ENCODE measurements at places on chromosomes 2 and 18.

GRCh38 chr18:75003764-75004690 is 204.9 kb downstream of the PTGR3 start:
- no peak for DNase-seq

DNA sequence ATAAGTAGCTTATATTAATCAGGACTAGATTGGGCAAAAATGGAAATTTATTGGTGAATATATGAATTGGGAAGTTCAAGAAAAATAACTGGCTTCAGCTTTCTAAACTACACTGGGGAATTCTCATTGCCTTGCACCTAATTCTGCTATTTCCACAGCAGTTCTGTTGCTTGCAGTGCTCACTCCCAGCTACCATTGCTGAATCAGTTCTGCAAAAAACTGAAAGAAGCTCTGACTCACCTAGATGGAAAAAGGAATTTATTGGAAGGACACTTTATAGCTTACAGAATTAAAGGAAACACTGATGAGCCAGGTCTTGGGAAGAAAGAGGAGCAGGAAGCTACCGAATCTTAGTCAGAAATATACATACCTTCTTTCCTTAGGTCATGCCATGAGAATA is 60.3 kb upstream of the ACVR1 start:
- DNase-seq = no peak

- DNase-seq = no peak
Observed at GRCh38 chr2:17557596-17557995, 17.1 kb downstream of the VSNL1 start.

DNA sequence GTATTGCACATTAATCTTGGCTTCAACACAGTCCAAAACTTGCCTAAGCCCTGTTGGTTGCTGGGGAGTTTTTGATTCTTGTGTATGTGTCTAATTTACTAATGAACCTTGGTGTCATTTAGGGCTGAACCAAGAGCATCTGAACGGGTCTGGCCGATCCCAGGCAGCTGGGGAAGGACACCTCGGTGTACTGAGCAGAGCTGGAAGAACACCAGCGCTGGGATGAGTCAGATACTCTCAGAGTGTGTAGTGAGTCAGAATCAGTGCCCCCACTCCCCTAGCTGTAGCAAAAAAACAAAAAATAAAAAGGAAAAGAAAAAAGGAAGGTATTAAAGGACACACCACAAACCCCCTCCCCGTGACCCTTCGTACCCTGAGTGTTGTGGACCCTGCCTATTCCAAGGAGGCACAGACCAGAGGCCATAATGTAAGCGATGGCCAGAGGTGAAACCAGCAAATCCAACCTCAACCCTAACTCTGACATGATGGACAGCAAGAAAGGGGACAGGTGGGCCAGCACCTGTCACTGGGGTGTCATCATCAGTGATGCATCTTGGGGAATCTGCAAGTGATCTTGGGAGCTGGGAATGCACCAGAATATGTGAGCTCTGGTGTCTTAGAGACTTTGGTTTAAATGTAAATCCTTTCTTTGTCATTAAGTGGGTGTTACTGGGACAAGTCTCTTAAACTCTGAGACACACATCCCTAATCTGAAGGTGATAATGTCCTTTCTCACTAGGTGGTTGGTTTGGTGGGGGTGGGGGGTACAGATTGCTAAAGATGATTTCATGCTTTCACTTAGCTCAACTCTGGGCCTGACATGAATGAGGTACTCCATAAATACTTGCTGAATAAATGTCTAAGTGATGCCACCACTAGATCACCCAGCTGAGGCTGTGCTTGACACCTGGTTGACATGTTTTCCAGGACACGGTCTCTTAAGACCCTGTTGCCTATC is 34.2 kb upstream of the NCOA1 start:
- no peak for DNase-seq

DNA sequence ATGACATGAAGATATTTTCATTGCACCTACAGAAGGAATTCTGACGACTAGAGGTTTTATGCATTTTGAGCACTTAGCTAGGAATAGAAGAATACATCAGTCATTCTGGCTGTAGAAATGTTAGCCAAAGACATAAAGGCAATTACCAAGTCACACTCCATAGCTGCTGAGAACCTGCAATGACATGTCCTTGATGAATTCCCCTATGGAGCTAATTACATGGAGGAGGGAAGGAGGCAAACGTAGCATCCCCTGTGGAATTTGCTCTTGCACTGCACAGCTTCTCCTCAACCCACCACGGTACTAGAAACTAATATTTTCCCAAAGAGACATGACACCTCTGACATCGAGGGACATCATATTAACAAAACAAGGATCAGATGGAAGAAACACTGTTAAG is 174.0 kb upstream of the SESTD1 start:
- no peak for DNase-seq

GRCh38 chr18:50560681-50561629 is 1.1 kb downstream of the MAPK4 start:
- DNase-seq = no peak

DNA sequence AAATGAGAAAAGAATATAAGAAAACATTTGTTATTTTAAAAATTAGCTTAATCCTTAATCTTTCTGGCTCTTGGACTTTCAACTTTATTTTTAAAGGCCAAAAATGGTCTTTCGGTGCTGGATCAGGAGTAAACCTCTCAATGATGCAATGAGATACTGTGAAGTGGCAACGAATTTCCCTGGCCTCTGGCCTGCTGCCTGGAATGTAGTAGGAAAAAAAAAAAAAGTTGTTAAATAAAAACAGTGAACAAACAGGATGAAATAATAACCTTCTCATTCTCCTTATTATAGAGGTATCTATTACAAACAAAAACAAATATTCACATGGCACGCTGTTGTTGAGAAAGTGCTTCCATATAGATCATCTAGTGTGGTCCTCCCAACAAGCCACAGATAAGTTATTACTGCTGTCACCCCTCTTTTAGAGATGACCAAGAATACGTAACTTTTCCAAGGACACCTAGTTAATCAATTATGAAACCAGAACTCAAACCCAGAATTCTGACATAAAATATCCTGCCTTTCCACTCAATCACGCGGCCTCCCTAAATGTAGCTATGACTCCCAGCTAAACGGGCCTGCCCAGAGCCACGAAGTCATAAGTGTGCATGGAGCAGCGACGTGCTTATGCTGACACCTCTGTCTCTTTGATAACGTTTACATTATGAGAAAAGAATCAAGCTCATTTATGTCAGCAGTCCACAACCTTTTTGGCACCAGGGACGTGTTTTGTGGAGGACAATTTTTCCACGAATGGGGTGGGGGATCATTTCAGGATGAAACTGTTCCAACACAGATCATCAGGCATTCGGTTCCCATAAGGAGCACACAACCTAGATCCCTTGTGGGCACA is 170.9 kb downstream of the BCL2 start:
- no peak for DNase-seq

DNA sequence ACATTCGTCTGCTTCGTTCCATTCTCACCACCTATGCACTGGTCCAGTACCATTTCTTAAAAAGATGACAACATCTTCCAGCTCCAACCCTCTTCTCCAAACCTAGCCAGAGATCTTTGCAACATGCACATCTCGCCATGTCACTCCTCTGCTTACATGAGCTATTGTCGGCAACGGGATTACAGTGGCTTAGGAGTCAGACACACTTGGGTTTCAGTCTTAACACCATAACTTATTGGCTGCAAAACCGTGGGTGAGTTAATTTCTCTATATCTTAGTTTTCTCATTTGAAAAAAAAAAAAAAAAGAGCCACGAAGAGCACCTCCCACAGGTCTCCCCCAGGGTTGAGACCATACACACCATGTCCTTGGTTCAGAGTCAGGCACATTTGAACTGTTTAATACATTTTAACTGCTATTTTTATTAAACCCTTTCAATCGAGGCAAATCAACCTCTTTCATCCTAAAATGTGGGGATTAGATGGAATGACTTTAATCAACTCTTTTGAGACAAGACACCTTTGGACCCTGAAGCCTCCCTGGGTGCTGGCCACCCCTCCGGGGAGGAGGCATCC is 889 bp downstream of the ANKRD29 start:
- DNase-seq = no peak

- no peak for DNase-seq
Observed at GRCh38 chr18:49677762-49678413, 116.0 kb downstream of the LIPG start.

DNA sequence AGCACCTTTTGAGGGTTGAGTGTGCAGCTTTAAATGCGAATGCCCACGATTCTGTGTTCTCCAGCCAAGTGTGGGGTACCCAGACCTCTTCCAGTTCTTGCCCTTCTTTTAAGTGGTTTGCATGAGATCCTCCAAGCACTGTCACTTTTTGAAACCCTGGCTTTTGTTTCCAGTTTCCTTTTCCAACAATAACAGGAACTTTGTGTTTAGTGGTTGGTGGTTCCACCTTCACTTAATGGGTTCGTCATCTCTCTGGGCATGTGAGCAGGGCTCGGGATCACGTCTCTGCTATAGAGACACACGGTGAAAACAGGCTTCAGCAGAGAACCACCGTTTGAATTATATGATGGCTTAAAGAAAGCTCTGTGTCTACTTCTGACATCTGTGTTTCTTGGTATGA is 197.6 kb downstream of the LDLRAD4 start:
- no peak for DNase-seq

- DNase-seq = peak; percentile 19
Observed at GRCh38 chr2:24083567-24084385, 858 bp downstream of the TP53I3 start.

GRCh38 chr2:20052861-20053281 is 1.4 kb upstream of the LAPTM4A start:
- DNase-seq = no peak

- no peak for DNase-seq
Observed at GRCh38 chr2:128562471-128563347, 244.0 kb upstream of the HS6ST1 start.

- DNase-seq = no peak
Observed at GRCh38 chr2:232013701-232014353, 52.3 kb downstream of the DIS3L2 start.

DNA sequence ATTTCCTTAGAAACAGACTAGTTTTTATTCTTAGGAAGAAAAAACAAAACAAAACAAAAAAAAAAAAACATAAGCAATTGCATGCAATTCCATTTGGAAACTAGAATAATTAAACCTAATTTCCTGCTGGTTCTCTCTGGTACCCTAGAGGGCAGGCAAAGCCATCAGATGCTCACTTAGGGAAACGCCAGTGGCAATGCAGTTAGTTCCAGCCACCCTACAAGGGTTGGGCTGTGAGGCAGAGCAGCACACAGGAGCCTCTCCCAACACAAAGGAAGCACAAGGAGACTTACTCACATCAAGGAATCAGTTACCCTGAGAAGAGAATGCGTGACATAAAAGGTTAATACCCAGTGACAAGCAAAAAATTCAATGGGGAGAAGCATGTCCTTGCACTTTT is 28.8 kb downstream of the CCDC93 start:
- DNase-seq = no peak

DNA sequence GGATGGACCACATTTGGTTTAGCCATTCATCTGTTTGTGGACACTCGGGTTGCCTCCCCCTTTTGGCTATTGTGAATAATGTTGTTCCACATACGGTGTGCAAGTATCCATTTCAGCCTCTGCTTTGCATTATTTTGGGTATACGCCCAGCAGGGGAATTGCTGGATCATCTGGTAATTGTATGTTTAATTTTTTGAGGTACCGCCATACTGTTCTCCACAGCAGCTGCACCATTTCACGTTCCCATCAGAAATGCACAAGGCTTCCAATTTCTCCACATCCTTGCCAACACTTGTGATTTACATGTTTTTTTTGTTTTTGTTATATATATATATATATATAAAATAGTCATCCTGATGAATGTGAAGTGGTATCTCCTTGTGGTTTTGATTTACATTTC is 54.6 kb upstream of the TWIST2 start:
- no peak for DNase-seq

- DNase-seq = no peak
Observed at GRCh38 chr2:228590681-228591080, 409.2 kb upstream of the SPHKAP start.

GRCh38 chr2:4866198-4866597 is 826.0 kb upstream of the SOX11 start:
- DNase-seq = no peak

DNA sequence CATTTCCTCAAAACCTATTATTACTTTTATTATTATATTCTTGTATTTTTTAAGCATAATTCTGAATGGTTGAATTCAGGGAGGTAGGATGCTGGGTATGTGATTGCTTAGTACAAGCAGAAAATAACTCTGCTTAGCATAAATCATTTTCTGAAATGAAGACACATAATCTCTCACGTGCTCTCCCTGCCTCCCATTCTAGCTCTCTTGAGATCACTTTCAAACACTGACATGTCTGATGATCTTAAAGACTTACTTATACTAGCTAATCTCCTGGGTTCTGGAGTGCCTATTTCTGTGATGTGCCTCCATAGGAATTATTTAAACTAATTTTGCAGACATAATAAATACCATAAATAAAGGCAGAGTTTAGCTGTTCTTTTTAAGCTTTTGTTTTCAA is 1136.0 kb downstream of the SUCLG1 start:
- DNase-seq = no peak

DNA sequence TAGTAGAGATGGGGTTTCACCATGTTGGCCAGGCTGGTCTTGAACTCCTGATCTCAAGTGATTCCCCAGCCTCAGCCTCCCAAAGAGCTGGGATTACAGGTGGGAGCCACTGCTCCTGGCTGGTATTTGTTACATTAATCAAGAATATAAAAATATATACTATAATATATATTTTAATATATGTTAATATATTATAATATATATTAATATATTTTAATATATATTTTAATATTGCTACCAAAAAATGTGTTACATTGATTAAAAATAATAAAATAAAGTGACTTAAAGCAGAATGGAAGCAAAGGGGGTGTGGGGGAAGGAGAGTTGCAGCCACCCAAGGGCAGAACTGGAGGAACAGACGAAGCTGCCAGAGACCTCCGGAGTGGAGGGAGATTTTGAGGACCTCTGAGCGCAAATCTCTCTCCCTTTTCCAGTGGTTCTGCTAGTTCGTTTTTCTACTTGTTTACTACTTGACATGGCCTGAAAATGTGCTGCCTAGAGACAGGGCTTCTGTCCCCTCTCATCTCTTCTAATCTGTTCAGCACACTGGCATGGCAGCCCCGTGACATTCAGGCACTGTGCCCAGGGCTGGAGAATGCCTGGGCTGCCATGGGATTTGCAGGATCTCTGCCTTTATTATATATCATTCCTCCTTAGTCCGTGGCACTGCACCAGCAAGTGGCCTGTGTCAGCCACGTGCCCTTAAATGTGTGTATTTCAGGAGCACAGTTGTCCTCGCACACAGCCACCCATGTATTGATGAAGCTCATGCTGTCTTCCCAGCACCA is 47.9 kb upstream of the RAB12 start:
- no peak for DNase-seq

GRCh38 chr2:76318848-76319360 is 608.2 kb upstream of the GCFC2 start:
- no peak for DNase-seq

DNA sequence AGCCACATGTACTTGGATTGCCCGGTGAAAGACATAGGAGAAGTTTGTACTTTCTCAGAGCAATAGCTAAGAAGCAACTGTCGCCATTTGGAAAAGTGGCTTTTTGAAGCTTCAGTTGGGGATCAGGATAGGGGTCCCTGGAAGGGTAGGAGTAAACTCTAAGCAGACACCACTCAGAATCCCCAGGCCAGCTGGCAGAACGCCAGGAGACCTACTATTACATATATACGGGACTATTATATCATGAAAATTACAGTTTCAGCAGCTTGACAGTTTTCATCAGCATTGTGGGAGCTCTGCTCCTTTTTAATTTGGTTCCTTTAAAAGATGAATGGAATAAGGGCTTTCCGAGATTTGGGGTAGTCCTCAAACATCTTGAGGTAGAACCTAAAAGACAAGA is 54.9 kb downstream of the SRD5A2 start:
- no peak for DNase-seq

Data from stimulated activated CD4-positive, alpha-beta T cell treated with anti-CD3 and anti-CD28 coated beads, TNF-alpha, amount 100 ng/mL, for 24 hours (primary cell).